RPMI7951 (cell line): ENCODE measurements at places on chromosomes 16 and 17. TPM values are rescaled to one million over a fixed set of nuclear protein-coding genes. Genes with fewer than 3 reads are reported as not detected.

GRCh38 chr16:80150978-80151721, 389.6 kb upstream of the DYNLRB2 start:
- no peak for DNase-seq

DNA sequence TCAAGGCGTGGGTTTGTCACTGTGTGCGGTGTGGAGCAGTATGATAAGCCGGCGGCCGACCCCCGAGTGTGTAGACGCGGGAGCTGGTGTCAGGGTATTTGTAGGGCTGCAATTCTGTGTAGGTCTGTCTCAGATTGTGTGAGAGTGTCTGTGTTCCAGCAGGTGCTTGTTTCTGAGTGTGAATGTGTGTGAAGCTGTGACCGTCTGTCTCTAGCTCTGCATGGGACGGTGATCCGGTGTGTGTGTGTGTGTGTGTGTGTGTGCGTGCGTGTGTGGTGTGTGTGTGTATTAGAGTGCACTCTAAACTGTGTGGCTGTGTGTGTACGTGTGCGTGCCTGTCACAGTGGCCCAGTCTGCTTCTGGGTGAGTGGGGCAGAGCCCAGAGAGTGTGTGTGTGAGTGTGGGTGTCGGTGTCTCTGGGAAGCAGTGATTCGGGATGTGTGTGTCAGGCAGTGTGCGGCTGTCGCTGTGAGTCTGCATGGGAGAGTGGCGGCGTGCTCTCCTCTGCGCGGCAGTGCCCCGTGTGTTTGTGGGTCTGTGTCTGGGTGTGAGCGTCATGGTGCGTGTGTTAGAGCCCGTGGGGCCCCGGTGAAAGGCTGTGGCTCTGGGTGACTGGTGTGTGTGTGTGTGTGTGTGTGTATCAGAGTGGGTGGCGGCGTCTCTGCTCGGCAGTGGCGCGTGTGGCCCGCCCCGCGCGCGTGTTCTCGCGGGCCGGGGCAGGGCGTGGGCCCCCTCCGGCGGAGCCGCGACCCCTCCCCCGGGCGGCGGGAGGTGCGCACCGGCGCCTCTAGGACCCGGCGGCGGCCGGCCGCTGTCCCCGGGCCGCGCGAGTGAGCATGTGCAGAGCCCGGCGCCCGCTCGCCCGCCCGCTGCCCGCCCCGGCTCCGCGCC, at the start of gene WSCD1:
WSCD1 (plus strand) TSS at position 841 of the 891 bp plus-strand sequence. CDS start 10,280 bp downstream, outside the sequence.
- DNase-seq: no peak

GRCh38 chr16:1533443-1533951, at the start of gene TMEM204:
Gene TMEM204, plus strand, starts transcription at chr16:1533666. Its CDS starts 610 bp downstream, at chr16:1534276.
- DNase-seq: no peak

- DNase-seq: no peak
Observed at GRCh38 chr16:74817851-74818250, 43.2 kb upstream of the FA2H start.

DNA sequence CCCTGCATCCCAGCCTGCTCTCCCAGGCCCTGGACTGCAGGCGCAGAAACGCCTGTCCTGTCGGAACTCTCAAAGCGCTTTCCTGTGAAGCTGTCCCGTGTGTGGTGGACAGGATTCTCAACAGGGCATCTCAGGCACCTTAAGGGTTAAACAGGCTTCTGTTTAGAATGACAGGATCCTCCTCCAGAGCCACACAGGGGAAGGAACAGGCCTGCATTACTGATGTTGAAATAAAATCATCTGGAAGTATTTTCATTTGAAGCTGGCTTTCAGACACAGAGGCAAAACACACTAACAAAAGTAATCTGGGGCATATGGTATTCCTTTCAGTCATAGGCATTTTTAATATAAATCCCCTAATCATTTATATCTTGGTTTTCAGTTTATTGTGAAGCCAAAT, 7.4 kb downstream of the HS3ST3A1 start:
- DNase-seq: peak; percentile 35

GRCh38 chr16:982145-983043, 824 bp downstream of the SOX8 start:
- no peak for DNase-seq

- no peak for DNase-seq
Observed at GRCh38 chr16:87295661-87296531, 21.3 kb downstream of the C16orf95 start.

- DNase-seq: no peak
Observed at GRCh38 chr17:66230922-66231591, 1.8 kb upstream of the APOH start.

GRCh38 chr16:89135166-89135565, 36.4 kb upstream of the CDH15 start:
- no peak for DNase-seq

GRCh38 chr17:57603546-57603945, 141.6 kb downstream of the CCDC182 start:
- no peak for DNase-seq

DNA sequence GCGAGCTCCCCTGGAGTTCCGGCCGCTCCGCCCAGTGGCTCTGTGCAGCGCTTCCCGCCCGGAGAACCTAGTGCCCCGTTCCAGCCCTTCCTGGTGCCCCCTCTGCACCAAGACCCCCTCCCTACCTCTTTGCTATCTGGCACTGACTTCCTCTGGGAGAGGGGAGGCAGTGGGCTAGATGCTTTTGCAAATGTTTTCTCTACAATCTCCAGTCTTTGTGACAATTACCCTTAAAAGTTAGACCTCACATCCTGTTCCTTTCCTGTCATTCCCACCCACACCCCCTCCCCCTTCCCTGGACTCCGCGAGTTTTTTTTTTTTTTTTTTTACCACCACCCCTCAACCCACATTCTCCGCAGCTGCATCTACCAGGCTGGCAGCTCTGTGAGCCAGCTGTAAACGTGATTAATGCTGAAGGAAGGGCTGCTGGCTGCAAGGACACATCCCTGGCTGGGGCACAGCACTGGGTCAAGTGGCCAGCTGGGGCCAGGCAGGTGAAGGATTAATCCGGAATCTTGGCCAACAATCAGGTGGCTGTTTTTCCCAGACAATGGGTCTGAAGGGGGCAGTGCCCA, 101.5 kb downstream of the MGAT5B start:
- DNase-seq: peak; percentile 33

DNA sequence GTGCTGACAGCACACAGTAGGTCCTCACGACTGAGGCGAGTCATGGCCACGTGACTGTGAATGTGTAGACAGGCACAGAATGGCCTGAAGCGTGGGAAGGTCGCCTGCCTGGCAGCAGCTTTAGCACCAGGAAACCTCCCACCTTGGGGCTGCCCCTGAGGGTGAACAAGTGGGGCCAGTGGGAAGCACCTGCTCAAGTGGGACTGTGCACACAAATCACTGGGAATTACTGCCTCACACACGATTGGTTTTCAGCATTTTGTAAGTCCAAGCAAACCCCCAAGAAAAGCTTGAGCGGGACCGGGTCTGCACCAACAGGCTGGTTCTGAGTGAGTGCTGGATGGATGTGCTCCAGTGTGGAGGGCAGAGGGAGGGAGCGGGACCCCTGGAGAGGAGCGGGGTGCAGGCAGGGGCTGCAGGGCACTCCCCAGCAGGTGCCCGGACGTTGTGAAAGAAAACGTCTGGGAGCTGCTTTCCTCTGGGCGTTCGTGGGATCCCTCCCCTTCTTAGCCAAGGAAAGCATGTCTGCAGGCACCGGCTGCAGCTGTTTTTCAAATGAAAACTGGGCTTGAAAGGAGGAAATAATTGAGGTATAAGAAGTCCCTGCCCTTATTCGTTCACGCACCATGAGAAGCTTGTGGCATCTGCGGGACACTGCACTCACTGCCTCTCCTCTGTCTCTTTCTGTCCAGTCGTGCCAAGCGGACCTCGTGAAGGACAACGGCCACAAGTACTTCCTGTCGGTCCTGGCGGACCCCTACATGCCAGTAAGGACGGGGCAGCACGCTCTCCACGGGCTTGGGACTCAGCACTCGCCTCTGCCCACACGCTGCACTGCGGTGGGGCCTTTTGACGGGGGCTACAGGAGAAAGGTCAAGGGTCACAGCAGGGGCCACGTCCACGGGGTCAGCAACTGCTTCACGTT, 111.7 kb upstream of the CHMP6 start:
- no peak for DNase-seq

GRCh38 chr17:31392002-31392855, 754 bp downstream of the RAB11FIP4 start:
- DNase-seq: no peak

DNA sequence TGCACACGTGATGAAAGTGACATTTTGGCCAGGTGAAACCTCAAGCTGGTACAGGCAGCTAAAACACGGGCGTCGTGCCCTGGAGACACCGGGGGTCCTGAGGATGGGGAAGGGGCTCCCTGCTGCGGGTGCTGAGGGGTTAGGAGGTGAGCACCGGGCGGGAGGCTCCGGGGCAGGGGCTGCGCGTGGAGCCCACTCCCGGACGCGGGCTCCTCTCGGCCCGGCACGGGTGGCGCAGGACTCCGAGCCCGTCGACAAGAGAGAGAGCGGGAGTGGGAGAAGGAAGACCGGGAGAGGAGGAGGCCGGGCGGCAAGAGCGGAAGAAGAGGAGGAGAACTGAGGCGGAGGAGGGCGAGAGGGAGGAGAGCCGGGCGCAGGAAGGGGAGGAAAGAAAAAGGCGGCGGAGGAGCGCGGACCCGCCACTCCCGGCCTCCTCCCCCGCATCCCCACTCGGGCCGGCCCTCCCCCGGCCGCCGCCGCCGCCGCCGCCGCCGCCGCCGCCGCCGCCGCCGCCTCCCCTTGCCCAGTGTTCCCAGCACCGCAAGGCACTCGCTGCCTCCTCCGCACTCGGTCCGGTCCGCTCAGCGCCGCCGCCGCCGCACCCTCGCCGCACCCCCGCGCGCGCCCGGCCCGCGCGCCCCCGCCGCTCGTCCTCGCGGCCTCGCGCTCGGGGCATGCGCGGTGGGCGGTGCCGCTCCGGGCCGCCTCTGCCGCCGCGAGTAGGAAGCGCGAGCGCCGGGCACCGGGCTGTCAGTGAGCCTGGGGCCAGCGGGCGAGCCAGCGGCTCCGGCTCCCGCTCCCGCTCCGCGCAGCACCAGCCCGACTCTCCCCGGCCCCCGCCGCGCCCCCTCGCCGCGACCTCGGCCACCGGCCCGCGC, at the start of gene PRKCA:
PRKCA (plus strand) TSS at position 750 of the 878 bp plus-strand sequence.
- DNase-seq: peak; percentile 76

GRCh38 chr16:83407928-83408327, 399.9 kb upstream of the HSBP1 start:
- no peak for DNase-seq

GRCh38 chr16:49993579-49993978, 31.4 kb upstream of the CNEP1R1 start:
- DNase-seq: no peak

GRCh38 chr17:40473573-40474365, 27.7 kb downstream of the TNS4 start:
- no peak for DNase-seq

GRCh38 chr16:83363521-83363920, 444.3 kb upstream of the HSBP1 start:
- DNase-seq: peak; percentile 74

DNA sequence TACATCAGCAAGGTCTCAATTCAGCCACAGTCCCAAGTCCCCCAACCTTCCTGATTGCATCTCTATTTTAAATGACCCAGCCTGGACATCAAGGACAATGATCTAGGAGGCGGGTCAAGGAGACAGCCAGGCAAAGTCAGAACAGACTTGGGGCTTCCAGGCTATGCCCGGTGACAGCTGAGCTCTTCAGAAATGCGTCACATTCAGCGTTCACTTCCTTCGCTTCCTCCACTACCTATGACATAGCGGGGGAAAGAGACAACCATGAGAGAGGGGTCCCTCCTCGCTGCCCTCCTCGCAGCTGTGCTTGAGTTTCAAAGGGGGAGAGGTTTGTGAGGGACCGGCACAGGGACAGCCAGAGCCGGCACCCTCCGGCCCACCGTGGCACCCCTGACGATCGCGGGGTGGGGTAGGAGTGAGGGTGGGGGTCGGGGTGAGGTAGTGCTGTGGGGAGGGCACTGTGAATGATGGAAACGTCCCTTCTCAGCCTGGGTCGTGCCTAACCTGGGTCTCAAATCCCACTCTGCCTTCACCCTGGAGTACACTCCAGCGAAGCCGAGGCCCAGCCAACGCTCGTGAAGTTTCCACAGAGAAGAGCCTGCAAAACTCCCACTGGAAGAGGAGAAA, 12.3 kb upstream of the LGALS3BP start:
- DNase-seq: no peak

DNA sequence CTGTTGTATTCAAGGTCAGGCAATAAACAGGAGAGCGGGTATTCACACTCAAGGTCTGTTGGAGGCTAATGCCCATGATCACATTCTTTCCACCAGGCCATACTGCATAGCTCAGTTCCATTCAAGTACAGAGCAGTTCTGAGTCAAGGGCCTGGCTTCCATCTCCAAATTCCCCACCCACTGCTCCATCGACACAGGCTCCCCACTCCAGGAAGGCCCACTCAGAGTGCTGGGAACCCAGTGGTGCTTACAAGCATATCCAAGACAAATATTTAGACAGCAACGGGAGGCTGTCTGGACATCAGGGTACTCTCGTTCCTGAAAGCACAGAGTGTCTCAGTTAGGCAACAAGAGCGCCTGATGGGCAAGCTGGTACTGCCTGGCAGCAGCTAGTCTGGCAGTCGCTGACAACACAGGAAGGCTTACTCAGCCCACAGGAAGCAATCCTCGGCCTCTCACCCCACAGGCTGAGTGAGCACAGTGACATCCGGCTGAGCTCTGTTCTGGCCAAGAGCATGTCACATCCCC, 40.9 kb downstream of the RFFL start:
- DNase-seq: peak; percentile 71

Gene SYNGR3
- 5.5 and 6.6 TPM in 2 replicates for total RNA-seq

Gene GDPD1
- 0.72 and 1.2 TPM in 2 replicates for total RNA-seq

Gene BCL6B
- total RNA-seq: not detected in 2 replicates

Gene CLEC3A
- total RNA-seq: 0.29 TPM in 1 of 2 replicates, not detected in the other

Gene CCDC200
- not detected in 2 replicates for total RNA-seq

Gene AXIN1
- 5.8 and 8.3 TPM in 2 replicates for total RNA-seq

Gene ENO3
- total RNA-seq: 2.3 and 2.9 TPM in 2 replicates

Gene KRTAP4-5
- not detected in 2 replicates for total RNA-seq

Gene AURKB
- 94.7 and 97.8 TPM in 2 replicates for total RNA-seq
